ENCODE measurements at places on chromosomes 7 and 10.

GRCh38 chr10:123009105-123009820 lies 457 bp downstream of the ACADSB start:
- DNase-seq = peak; percentile 50

DNA sequence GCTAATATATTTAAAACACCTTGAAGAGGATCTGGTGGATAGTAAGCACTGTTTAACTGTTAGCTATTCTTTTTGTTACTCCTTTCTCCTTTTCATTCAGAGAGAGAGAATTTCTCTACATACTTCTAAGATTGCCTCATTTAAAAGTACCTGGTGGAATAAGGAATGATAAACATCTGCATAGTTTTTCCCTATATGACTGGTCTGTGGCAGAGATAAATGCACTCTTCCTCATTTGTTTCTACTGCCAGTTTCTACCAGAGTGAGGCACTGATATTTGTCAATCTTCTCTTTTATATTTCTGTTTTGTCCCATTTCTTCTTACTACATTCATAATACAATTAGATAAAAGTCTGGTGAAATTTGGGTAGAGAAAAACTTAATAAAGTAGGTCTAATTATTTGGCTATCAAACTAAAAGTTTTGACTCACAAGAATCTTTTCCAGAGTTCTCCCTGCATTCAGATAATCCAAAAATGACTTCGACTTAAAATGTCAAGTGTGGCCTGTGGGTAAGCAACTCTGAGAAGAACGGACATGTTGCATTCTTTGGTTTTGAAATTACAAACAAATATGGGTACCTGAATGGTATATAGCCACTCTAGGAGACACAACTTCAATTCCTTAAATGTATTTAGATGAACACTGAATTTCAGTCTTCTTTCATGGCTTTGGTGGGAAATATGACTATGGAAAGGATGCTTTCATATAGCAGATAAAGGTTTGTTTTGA lies 38.8 kb downstream of the RNLS start:
- DNase-seq = no peak

GRCh38 chr7:72015136-72015535 lies 397.0 kb downstream of the CALN1 start:
- no peak for DNase-seq

DNA sequence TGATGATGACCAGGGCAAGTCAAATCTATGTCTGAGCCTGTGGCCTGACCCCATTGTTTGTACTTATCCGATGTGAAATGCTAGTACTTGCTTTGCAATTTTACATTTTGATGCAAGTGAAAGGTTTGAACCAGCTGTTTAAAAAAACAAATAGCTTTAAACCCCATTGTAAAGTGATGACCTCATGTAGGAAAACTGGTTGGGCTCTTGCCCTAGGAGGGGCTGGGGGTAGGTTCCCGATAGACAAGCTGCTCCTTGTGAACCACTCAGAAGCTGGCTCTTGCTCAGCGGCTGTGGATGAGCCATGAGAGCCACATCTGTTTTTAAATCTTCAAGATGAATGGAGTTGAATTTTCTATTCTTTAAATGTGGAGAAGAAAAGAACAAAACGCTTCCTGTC lies 185.3 kb downstream of the WDR11 start:
- no peak for DNase-seq

- no peak for DNase-seq
These were observed 31.6 kb downstream of the PRPS1L1 start for GRCh38 chr7:17996040-17996439.

DNA sequence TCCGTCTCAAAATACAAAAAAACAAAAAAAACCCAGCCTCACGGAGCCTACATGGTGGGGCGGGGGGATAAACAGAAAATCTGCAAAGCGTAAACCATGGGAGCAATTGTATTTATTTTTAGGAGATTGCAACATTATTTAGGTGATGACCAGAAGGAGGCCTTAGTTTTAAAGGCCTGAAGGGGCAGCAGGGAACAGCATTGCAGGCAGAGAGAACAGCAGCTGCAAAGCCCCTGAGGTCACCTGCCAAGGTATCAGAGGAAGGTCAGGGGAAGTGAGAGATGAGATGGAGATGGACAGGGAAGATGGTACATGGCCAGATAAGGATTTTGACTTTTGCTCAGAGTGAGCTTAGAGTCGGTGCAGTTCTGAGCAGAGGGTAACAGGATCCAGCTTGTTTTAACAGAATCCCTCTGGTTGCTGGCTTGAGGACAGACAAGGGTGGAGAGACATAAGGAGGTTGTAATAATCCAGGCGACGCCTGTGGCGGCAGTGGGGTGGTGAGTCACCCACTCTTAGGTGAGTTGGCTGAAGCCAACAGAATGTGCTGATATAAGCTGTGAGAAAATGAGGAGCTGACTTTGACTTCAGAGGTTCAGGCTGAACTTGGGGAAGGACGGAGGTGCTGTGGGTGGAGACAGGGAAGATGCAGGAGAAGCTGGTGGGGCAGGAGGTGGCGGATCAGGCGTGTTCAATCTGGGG lies 82.3 kb upstream of the GTF2I start:
- DNase-seq = no peak

DNA sequence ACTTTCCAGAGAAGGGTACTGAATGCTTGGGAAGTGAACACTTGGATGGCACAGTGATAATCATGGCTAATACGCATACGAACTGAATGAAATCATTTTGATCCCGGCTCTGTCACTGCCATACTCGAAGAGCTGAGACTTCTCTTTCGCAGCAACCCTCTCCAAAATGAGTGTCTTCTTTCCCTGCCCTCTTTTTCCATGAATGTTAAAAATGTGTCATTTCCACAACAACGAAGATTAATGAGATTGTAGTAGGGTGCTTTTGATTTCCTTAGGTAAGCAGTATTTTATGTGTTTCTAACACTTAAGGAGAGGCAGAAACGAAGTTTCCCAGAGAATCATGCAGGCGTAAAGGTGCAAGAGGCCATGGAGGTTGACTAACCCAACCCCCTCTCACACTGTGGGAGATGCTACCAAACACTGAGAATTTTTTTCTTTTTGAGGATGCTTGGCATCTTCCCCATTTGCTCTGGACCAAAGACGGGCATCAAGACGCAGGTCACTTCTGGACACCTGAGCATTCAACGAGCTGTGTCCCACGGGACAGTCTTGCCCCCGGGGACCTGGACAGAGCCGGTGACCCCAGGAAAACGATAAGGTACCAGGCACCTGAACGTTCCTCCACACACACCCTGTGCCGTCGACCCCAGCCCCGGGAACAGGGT lies 823 bp downstream of the COPG2 start:
- no peak for DNase-seq

GRCh38 chr7:86485827-86486226 lies 157.9 kb upstream of the GRM3 start:
- no peak for DNase-seq

DNA sequence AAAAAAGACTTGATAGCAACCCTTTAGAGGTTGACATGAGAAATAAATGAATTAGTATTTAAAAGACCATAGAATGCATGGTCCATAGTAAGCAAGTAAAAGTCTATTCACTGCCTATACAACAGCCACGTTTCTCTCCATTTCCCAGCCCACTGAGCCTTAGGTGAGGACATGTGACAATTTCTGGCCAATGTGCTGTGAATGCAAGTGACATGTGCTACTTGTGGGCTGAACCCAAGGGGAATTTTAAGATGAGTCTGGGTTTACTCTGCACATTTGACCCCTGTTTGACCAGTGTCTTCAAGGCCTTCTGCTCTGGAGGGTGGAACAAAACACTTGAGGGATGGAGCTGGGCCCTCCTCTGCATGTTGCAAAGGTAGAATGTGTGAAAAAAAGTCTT lies 384.4 kb upstream of the KLF6 start:
- no peak for DNase-seq

DNA sequence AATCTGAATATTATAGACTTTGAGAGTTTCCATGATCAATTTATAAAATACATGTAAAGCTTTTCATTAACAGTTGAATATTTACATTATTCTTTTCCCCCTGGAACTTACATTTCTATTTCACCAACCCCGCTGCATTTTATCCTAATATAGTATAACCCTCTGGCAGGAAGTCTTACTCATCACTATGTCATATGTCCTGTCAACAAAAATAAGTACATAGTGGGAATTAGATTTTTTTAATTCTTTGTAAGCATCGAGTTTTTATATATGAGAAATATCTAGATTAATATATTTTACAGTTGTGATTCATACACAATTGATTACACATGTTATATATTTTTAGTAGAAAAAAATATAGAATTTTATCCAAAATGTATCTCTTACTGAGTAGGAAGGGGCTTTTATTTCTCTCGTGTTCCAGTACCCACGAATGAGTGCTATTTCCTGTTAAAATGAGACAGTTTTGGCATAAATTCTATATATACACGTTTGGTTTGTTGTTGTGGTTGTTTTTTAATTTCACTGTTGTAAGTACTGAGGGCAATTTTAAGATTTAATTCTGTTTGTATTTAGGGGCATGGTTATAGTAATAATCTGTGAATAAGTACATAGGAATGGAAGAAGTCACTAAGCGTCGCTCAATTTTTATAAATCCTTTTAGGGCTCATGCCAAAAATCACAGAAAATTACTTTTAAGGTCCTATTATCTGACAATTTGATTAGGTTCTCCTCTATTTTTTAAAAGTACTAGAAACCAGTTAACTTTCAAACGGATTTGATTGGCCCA lies 87.1 kb downstream of the HECW1 start:
- DNase-seq = no peak

- no peak for DNase-seq
These were observed 59.6 kb upstream of the C1GALT1 start for GRCh38 chr7:7122701-7123281.

GRCh38 chr10:83632701-83633100 lies 506.6 kb upstream of the GHITM start:
- DNase-seq = no peak

- no peak for DNase-seq
These were observed 119.1 kb downstream of the MAGI2 start for GRCh38 chr7:79334334-79334733.

DNA sequence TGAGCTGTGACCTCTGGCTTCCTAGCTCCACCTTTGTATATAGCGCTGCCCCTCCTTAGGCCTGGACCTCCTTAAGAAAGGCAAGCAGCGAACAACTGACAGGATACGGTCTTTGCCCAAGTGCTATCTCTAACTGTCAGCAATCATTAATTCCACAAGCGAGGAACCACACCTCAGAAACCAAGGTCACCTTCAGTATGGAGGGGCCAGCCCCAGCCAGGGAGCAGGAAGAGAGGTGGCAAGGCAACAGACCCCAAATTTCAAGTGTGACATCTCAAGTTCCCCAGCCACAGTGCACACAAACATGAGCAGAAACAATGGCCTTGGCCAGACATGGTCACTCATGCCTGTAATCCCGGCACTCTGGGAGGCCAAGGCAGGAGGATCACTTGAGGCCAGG lies 4.8 kb upstream of the AOC1 start:
- peak; percentile 4 for DNase-seq

GRCh38 chr10:92845921-92846320 lies 2.4 kb upstream of the EXOC6 start:
- DNase-seq = no peak

- DNase-seq = no peak
These were observed 62.9 kb downstream of the CELF2 start for GRCh38 chr10:11080564-11080984.

GRCh38 chr10:91313796-91314485 lies 93.5 kb downstream of the PCGF5 start:
- DNase-seq = no peak

DNA sequence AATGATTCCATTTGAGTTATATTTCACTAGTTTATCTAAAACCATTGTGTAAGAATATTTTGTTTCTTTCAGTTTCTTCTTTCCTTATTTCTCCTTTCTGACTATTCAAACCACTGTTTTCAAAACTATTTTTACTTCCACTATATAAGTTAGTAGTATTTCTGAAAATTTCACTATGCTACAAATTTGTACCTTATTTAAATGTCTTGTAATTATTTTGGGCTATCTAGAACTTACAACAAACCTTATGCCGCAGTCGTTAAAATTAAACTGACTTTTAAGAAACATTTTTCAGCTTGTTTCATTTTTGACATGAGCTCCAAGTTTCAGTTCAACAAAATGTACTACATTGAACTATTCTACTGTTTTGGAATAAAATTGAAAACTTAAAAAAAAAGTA lies 1.8 kb downstream of the TFEC start:
- DNase-seq = no peak

DNA sequence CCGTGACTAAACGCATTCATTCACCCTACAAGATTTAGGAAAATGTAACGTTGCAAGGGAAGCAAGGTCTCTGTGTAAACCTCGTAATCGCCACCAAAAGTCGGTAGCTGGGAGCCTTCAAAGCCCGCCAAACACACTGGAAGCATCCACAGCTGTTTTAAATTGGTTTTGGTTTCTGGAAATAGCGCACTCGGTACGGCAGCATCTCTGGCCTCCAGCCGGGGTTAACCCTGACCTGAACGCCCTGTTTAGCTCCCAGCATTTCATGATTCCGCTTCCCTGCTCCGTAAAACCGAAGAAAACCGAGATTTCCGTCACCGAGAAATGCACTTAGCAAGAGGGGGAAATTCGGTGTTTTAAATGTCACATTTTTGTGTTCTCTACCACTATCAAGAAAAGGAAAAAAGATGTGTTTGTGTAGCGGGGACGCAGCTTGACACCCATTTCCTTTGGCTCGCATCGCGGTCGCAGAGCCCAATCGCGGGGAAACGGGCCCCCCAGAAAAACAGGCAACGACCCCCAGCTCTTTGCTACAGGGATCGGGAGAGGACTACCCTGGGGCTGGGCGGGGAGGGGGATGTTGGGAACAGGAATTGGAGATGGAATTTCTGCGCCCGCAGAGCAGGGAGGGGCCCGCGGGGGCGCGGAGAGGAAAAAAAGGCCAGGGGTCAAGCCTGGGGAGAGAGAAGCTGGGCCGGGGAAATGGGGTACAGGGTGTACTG lies 646 bp downstream of the SGCE start:
- DNase-seq = peak; percentile 29

DNA sequence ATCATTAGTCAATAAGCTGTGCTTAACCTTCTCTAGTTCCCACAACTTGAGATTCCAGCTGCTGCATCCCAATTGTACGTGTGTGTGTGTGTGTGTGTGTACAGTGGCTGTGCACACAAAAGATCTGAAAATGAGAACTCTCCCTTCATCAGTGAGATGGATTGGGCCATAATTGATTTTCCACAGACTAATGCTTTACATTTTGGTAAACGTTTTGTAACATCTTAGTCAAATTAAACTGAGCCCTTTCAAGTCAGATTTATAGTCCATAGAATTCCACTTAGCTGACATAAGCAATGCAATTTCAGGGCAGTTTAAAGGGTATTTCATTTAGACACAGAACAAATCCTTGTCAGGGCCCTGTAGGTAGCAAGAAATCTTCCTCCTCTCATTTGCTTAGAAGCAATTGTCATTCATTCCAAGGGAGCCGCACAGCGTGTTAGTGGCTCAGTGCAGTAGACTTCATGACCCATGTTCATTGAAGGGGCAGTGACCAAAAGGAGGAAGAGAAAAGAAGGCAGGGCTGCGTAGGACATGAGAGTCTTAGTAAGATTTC lies 1123.5 kb upstream of the AUTS2 start:
- DNase-seq = no peak

GRCh38 chr7:44415047-44415446 lies 75.4 kb downstream of the NUDCD3 start:
- DNase-seq = no peak

DNA sequence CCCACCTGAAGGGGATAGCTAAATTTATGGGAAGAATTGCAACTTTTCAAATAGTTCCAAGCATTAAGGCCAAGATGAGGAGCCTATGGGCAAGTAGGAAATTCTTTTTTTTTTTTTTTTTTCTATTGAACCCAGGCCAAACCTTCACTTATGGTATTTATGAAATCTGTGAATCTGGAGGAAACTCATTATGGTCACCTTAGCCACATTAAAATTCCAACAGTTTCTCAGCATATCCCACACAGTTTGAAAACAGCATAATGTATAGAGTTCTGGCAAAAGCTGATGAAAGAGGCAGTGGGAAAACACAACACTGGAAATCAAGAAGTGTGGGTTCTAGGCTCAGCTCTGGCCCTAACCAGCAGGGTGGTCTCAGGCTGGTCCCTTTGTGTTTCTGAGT lies 236.9 kb downstream of the PTEN start:
- DNase-seq = no peak

All from activated T-cell treated with anti-CD3 and anti-CD28 coated beads, Interleukin-2, amount 50 U/mL, for 48 hours (primary cell).